ENCODE measurements at places on chromosomes 16 and 17.

DNA sequence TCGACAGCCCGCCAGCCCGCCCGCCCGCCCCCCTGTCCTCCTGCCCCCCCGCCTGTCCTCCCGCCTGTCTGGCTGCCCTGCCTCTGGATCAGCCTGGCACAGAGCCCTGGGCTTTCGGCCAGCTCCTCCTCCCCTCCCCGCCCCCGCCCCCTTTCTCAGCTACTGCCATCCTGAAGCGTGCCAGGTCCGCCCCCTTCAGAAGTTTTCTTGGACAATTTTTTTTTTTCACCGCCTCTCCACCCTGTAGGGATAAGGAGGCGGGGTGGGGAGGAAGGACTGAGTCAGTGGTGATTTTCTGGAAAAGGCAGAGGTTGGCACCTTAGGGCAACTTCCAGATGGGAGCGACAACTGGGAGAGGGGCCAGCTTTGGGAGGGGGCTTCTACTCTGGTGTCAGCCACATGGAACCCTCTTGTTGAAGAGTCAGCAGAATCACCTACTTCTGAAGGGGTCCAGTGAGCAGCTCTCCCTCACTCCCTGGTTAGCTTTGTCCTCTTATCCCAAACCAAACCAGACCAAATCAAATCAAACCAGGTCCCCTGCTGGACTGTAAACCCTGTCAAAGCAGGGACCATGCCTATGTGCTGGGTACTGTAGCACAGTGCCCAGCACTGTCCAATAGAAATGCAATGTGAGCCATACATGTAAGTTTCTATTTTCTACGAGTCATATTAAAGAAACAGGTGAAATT lies 19.7 kb downstream of the IGF2BP1 start:
- DNase-seq: no peak

GRCh38 chr17:7839876-7840261 lies 5.9 kb downstream of the KDM6B start:
- no peak for DNase-seq

DNA sequence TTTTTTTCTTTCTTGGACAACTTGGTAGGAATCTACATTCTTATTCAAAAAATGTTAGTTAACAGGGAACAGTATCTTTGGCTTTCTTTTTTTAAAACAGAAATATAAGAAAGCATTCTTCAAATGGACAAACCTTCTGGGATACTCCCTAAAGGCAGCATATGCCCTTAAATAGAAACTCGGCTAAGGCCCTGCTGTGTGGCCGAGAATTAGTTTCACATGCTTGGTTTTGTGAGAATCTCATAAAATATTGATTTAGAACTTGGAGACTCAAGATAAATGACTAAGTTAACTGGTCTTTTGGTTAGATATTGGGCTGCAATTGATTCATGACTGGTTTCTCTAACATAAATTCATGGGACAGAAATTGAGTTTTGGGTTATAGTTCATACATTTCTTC lies 359.9 kb upstream of the XYLT1 start:
- no peak for DNase-seq

DNA sequence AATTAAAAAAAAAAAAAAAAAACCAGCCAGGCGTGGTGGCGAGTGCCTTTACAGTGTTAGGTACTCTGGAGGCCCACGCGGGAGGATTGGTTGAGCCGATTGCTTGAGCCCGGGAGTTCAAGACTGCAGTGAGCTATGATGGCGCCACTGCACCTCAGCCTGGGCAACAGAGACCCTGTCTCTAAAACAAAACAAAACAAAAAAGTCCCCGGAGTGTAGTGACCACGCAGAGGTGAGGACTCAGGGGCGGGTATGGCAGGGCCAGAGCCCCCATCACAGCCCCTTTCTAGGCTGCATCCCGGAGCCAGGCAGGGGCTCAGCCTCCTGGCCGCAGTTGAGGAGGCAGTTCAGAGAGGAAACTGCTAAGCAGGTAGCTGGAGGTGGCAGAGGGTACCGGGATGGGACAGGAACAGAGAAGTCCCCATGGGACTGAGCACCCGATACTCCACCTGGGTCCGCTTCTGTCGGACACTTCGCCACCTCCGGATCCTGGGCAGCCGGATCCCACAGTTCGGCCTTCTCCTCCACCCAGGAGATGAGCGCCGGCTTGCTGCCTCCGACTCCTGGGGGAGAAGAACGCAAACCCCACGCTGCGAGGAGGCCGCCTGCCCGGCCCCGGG lies 800 bp downstream of the ZNF747 start:
- DNase-seq: peak; percentile 22
